ENCODE measurements at places on chromosomes 12 and 14.

- DNase-seq = no peak
These were observed 2.6 kb downstream of the GPR68 start for GRCh38 chr14:91241863-91242262.

GRCh38 chr12:130672089-130672820 is 43.8 kb downstream of the RIMBP2 start:
- no peak for DNase-seq

DNA sequence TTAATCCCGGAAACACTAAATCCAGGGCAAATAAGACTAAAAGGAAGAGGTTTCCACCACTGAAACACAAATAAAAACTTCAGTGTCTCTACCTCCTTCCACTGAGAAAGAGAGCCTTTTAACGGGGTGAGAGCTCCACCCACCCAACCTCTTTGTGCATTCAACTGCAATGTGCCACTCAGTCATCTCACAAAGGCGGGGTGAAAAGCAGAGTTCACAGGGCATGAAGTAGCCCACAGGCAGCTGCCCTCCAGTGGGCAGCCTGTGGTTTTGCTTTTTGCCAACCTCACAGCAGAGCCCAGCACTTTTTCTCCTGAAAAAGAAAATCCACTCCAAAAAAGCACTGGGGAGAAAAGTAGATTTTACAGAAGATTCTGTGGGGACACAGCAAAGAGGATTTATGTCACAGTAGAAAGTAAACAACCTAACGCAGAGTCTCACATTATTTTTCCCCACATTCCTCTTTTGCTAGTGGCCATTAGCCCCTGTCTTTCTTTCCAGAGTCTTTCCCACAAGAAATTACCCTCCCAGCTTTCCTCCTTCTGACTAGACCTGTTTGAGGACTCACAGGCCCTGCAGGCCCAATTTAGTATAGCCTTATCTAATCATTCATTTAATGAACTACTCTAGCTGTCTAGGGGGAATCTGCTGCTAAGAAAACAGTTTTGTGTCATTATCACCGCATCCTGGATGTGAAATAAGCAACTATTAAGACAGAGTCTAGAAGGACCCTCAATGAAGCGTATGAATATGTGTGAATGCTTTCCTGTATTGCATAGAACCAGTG is 753.8 kb upstream of the FOXG1 start:
- DNase-seq = no peak

- DNase-seq = no peak
These were observed 283.1 kb downstream of the CACNA1C start for GRCh38 chr12:2335916-2336315.

DNA sequence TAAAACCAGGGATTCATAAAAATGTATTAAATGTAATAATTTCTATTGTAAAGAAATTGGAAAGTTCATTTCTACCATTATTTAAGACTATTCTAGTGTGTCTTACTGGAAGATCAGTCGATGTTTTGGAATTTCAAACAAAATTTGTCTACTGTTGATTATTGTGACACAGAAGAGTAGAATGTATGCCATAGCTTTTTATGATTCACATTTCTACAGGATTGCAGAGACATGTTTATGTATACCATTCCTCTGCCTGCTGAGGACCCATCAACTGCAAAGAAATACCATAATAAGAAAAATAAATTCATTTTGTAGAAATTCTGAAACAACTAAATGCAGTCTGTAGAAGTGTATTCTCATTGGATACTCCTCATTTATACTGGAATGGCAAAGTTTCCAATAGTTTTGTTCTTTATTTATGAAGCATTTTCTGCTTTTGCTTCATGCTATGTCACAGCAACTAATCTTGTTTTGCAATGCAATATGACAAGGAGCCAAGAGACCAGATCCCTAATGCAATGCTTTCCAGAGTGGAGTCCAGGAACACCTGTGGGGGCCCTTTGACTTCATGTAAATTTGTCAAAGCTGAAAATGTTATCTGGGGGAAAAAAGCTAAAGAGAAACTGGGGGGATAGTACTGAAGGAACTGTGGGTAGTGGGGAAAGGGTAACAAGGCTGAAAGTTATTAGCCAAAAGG is 172.9 kb upstream of the LRIG3 start:
- no peak for DNase-seq

GRCh38 chr14:51448831-51449670 is 202.7 kb upstream of the FRMD6 start:
- DNase-seq = no peak

- no peak for DNase-seq
These were observed 134.6 kb downstream of the PTPRR start for GRCh38 chr12:70785896-70786295.

DNA sequence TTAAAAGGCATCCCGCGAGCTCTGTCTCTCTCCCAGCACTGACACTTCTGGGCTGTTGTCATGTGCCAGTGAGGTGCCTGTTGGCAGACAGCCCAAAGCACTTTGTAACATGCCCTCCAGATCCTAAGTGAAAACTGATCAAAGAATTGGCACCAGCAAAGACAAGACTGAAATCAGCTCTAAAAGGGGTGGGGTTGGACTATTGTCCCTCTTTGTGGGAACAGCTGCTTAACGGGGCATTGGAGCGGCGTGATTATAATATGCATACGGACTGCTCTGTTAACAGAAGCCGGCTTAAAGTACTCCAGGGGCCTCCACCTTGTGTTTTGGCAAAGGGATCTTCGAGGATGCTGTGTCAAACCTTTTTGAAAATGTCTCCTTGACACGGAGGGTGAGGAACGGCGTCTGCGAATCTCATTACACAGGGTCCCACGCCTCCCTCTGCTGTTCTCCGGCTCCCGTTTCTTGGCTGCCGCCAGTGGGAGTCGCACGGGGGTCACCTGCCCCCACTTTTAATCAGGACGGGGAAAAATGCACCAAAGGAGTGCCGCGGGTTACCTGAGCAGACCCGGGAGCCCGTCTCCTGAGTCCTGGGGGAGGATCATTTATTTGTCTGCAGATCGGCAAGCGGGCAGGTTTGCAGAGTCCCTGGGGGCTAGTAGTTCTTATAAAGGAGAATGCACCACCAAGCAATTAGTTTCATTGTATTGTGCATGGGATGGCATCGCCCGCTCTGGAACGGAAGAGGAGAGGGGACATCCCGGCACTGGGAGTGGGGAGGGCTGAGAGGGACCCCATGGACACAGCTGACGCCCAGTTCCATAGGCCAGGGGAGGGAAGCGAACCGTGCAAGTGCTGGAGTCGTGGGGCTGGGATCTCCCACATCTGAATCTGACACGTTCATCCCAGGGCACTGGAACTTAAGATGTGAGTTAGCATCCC is 44.3 kb downstream of the SPRING1 start:
- DNase-seq = no peak

Data from GM19239 (cell line).